Prostate gland (tissue), 2 donors: ENCODE measurements at places on chromosomes 1 and 21.
A peak's percentile ranks its signal among the peaks of the same experiment; 100 is the strongest.

DNA sequence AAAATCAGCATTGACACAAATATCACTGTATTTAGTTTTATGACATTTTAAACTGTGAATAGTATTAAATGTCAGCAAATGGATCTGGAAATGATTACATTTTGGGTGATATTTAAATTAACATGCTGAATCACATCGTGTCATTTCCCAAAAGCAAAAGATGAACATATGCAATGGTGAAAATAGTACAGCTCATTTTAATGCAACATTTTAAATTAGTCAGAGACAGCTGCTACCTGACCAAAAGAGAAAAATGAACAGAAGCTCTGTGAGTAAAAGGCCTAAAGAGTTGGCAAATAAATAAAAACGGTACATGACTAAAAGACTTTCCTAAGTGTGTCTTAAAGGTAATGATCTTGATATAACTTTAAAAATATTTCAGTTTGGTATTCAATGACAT lies 86.0 kb upstream of the GNG4 start:
- DNase-seq: no peak

DNA sequence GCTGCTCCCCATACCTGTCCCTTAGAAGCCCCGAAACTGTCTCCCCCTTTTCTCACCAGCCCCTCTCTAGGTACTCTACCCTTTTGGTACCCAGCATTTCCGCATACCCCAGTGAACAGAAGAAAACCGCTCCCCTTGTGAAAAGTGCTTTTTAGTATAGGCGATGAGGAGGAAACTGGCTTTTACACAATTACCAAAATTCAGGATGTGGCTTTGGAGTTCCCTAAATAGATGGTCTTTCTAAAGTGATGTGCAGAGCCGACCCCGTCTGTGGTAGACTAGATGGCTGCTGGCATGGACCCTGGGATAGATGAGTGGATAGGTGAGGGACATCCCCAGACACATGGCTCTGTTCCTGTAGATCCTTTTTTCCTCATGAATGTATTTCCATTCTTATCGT lies 2.6 kb upstream of the PER3 start:
- DNase-seq: no peak

DNA sequence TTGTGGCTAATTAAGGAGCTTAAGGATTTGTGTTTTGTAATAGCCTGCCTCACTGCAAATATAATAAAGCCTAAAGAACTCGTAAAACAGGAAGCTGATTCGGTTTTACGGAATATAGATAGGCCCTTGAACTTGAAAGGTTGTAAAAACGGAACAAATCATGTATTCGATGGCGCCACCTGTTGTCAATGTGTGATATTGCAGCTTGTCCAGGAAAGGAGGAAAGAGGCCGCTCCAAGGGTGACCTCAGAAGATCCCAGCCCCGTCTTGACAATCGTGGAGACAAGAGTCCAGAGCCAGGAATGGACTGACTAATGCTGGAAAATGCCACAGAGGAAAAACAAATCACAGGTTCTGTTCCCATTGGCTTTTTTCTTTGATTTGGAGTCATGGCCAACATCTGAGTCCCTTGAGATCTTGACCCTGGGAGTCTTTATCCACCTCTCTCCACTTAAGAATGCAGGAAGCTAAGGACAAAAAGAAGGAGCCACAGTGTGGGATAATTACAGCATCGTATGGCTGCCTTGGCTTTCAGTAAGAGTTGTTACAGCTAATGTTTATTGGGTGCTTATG lies 7.0 kb upstream of the IGSF21 start:
- peak; percentile 42 for DNase-seq

- DNase-seq: no peak
Measured at GRCh38 chr1:233375653-233376052, 48.1 kb downstream of the MAP3K21 start.

DNA sequence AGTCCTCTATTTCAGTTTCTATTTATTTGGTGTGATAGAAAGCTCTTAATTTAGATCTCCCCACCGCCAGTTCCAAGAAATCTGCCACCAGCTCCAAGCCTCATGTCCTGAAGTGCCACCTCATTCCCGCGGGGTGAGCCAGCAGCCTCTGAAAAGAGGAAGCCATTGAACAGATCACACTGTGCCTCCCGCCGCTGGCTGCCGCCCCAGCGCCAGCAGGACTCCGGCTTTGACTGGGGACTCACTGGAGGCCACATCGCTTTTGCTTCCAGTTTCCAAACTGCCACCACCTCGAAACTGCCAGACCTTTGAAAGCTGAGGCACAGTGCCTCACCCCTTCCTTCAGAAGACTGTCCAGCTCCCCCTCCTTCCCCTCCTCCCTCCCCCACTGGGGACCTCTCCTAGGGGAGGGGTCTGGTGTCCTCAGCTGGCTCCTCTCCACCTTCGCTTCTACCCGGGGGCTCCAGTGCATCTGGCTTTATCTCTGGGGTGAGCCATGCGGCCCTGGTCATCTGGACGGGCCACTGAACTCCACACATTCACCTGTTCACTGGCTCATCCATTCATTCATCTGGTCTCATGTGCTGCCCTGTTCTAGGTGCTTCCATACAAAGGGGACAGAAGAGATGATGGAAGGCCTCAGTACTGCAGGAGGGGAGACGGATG lies 58.9 kb downstream of the VPS26C start:
- DNase-seq: peak; percentile 51

GRCh38 chr1:155210314-155211104 lies 2.0 kb downstream of the MTX1 start:
- no peak for DNase-seq

GRCh38 chr1:225253173-225253572 lies 174.7 kb downstream of the LBR start:
- DNase-seq: no peak

GRCh38 chr1:181087400-181087901 lies 1.0 kb upstream of the IER5 start:
- DNase-seq: no peak

- no peak for DNase-seq
Measured at GRCh38 chr21:43321111-43321510, 105.8 kb downstream of the SIK1 start.

- no peak for DNase-seq
Measured at GRCh38 chr1:31776516-31776915, 12.4 kb upstream of the ADGRB2 start.

DNA sequence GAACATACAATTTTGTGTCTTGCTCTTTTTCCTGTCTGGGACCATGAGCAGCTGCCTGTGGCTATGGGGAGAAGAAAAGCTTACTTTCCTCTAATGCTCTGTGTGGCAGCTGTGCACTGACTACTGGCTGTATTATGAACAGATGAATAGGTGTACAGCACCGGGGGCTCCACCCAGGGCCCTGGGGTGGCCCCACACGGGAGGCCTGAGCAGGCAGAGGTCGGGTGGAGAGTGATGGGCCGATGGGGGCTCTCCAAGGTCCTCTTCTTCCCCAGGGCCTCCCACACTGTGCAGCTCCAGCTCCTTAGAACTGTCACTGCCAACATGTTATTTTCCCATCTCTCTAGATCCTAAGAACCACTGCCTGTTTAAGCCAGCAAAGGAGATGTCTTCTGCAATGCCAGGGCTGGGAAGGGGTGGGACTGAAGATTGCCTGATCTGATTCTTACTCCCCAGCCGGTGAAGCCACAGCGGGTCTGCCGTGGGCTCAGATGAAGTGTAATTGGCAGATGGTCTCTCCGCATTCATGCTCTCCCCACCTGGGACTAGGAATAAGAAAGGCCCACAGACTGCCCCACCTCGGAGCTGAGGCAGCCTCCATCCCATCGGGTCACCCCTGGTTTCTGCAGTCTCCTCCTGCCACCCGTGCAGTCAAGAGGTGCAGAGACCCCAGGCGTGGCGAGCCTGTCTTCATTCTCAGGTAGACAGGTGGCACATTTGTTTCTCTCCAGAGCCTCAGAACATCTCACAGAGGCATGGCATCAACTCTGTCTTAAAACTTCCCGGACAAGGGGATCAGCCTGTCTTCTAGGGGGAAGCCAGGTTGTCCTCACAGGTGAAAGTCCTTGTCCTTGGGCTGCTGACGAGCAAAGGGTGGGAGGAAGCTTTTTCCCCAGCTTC lies 186.5 kb upstream of the GALNT2 start:
- DNase-seq: no peak

- DNase-seq: no peak
Measured at GRCh38 chr1:93801471-93801870, 77.5 kb downstream of the DNTTIP2 start.

GRCh38 chr1:229666585-229666984 lies 40.5 kb downstream of the URB2 start:
- DNase-seq: no peak

DNA sequence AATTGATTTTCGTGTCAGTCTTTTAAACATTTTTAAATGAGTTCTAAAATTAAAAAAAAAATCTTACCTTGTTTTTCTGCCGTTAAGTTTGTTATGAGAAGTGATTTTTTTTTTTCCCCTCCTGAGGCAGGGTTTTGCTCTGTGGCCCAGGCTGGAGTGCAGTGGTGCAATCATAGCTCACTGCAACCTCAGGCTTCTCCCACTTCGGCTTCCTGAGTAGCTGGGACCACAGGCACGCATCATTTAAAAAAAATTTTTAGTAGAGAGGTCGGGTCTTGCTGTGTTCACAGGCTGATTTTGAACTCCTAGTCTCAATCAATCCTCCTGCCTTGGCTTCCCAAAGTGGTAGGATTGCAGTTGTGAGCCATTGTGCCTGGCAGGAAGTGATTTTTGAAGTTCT lies 41.1 kb downstream of the MTR start:
- DNase-seq: no peak

- no peak for DNase-seq
Measured at GRCh38 chr1:198977909-198978308, 339.1 kb downstream of the PTPRC start.
